ENCODE measurements at places on chromosomes 11 and 22.
A peak's percentile ranks its signal among the peaks of the same experiment; 100 is the strongest.

GRCh38 chr22:36371920-36372319 lies 15.8 kb downstream of the MYH9 start:
- H3K27ac ChIP-seq, result peak overlapping the region; percentile 66
- peaks cover 5% of the 10 kb centered on the region for H3K36me3 ChIP-seq
- no peaks in the 10 kb centered on the region for H3K27me3 ChIP-seq
- H3K4me3 ChIP-seq, result no peak overlapping the region
- H3K4me1 ChIP-seq, result peaks cover 98% of the 10 kb centered on the region
- no peak for DNase-seq

GRCh38 chr11:32186118-32186517 lies 95.2 kb downstream of the RCN1 start:
- no peak overlapping the region for H3K4me3 ChIP-seq
- no peak for DNase-seq
- H3K4me1 ChIP-seq, result no peaks in the 10 kb centered on the region
- no peaks in the 10 kb centered on the region for H3K36me3 ChIP-seq
- no peaks in the 10 kb centered on the region for H3K27me3 ChIP-seq

- no peaks in the 10 kb centered on the region for H3K36me3 ChIP-seq
- H3K27ac ChIP-seq, result no peak overlapping the region
- no peak for DNase-seq
Measured at GRCh38 chr11:77435972-77436371, 37.9 kb downstream of the PAK1 start.

- H3K4me3 ChIP-seq, result no peak overlapping the region
- DNase-seq, result no peak
- H3K4me1 ChIP-seq, result peaks cover 10% of the 10 kb centered on the region
- H3K27me3 ChIP-seq, result no peaks in the 10 kb centered on the region
- H3K36me3 ChIP-seq, result no peaks in the 10 kb centered on the region
Measured at GRCh38 chr11:57309106-57310059, 15.4 kb downstream of the TNKS1BP1 start.

DNA sequence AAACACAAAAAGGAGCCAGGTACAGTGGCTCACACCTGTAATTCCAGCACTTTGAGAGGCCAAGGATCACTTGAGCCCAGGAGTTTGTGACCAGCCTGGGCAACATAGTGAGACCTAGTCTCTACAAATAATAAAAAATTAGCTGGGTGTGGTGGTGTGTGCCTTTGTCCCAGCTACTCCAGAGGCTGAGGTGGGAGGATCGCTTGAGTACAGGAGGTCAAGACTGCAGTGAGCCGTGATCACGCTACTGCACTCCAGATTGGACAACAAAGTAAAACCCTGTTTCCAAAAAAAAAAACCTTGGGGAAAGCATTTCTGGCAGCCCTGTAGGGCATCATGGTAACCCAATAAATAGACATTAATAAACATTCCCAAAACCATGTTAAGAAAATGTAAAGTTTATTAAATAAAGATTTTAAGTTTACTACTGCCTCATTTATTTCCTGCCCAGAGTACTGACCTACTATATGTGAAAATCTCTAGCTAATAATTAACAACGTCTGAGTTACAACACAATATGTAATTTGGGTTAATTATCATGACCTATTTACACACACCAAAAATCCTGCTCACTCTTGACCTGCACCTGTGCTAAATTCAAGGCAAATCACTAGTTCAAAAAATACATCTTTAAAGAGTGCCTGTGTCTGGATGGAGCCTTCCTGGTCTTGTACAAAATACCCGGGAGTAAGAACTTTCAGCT lies 8.4 kb downstream of the EEF1G start:
- no peak overlapping the region for H3K4me3 ChIP-seq
- H3K27ac ChIP-seq, result no peak overlapping the region
- H3K36me3 ChIP-seq, result peaks cover 59% of the 10 kb centered on the region
- H3K27me3 ChIP-seq, result no peaks in the 10 kb centered on the region

- peak; percentile 55 for DNase-seq
- H3K27me3 ChIP-seq, result no peaks in the 10 kb centered on the region
- H3K4me1 ChIP-seq, result peaks cover 87% of the 10 kb centered on the region
- peak overlapping the region; percentile 81 for H3K4me3 ChIP-seq
- H3K27ac ChIP-seq, result peak overlapping the region; percentile 75
Measured at GRCh38 chr11:67438158-67438902, 848 bp upstream of the PTPRCAP start.

DNA sequence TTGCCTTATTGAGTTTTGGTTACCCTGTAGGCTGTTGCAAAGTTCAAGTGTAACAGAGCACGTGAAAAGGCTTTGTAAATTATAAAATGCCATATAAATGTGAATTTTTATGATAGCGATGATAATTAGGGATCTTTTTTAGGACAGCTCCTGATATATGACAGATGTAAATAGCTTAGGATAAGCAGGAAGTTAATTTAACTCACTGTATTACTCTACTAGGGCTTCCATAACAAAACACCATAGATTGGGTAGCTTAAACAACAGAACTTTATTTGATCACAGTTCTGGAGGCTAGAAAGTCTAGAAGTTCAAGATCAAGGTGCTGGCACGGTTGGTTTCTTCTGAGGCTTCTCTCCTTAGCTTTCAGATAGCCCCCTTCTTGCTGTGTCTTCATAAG lies 17.0 kb upstream of the PDE3B start:
- H3K27ac ChIP-seq, result no peak overlapping the region
- no peak overlapping the region for H3K4me3 ChIP-seq
- no peaks in the 10 kb centered on the region for H3K36me3 ChIP-seq
- no peaks in the 10 kb centered on the region for H3K27me3 ChIP-seq
- no peaks in the 10 kb centered on the region for H3K4me1 ChIP-seq
- no peak for DNase-seq

GRCh38 chr11:44199298-44199697 lies 103.8 kb downstream of the EXT2 start:
- H3K4me1 ChIP-seq, result no peaks in the 10 kb centered on the region
- DNase-seq, result no peak

- H3K27ac ChIP-seq, result peak overlapping the region; percentile 71
- peaks cover 33% of the 10 kb centered on the region for H3K4me1 ChIP-seq
- peak overlapping the region; percentile 61 for H3K4me3 ChIP-seq
- no peaks in the 10 kb centered on the region for H3K27me3 ChIP-seq
Measured at GRCh38 chr11:47399860-47400767, 8.3 kb upstream of the SLC39A13 start.

- no peaks in the 10 kb centered on the region for H3K27me3 ChIP-seq
- H3K4me1 ChIP-seq, result peaks cover 42% of the 10 kb centered on the region
- H3K4me3 ChIP-seq, result no peak overlapping the region
- DNase-seq, result no peak
- H3K27ac ChIP-seq, result no peak overlapping the region
Measured at GRCh38 chr11:1532014-1532586, 40.0 kb downstream of the DUSP8 start.

DNA sequence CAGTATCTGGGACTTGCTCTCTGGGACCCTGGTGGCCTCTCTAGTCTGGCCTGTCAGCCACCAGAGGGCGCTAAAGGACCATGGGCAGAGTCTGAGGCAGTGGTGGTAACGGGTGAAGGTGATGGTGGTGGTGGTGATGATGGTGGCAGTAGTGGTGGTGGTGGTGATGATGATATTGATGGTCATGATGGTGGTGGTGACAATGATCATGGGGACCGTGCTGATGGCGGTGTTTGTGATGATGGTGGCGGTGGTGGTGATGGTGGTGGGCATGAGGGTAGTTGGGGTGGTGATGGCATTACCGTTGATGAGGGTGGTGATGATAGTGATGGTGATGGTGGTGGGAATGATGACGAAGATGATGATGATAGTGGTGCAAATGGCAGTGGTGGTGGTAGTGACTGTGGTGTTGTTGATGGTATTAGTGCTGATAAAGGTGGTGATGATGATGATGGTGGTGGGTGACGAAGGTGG lies 16.0 kb downstream of the TRPM5 start:
- H3K27ac ChIP-seq, result no peak overlapping the region
- no peaks in the 10 kb centered on the region for H3K27me3 ChIP-seq
- no peaks in the 10 kb centered on the region for H3K36me3 ChIP-seq
